ENCODE measurements at places on chromosomes 7 and 10.

DNA sequence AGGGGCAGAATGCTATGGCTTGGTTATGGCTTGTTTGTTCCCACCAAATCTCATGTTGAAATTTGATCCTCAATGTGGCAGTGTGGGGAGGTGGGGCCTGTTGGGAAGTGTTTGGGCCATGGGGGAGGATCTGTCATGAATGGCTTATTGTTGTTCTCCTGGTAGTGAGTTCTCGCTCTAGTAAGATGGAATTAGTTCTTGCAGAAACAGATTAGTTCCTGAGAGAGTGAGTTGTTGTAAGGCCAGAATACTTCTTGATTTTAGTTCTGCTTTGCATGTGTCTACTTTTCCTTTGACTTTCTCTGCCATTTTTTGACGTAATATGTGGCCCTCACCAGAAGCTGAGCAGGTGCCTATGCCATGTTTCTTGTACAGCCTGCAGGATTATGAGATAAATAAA lies 188.2 kb downstream of the KIF20B start:
- no peak for DNase-seq

DNA sequence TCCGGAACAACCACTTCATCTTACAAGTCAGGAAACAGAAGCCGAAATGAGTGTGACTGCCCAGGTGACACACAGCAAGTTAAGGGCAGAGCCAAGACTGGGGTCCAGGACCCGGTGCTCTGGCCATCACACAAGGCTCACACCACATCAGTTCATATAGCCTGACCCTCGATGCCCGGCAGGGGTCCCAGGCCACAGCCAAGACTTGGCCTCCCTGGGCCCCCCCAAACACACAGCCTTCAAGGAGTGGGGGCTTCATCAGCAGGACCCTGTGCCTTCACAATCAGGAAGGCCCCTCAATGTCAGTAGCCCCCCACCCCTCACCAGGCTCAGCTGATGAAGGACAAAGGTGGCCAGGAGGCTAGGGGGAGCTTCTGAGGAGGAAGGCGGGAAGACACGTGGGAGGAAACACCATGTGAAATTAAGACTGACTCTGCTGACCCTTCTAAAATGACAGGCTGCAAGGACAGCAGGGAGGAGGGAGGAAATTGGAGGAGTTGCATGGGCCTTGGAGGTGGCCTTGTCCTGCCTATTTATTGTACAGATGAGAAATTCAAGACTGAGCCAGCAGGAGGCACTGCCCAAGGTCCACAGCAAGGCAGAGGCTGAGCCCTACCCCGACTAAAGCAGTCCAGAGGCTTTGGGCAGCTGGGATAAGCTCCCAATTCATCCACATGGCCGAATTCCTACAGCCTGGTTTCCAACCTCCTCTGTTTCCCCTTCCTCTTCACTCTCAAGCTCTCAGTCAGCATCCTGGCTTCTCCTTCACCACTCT lies 216.1 kb upstream of the ZMIZ1 start:
- DNase-seq: no peak

DNA sequence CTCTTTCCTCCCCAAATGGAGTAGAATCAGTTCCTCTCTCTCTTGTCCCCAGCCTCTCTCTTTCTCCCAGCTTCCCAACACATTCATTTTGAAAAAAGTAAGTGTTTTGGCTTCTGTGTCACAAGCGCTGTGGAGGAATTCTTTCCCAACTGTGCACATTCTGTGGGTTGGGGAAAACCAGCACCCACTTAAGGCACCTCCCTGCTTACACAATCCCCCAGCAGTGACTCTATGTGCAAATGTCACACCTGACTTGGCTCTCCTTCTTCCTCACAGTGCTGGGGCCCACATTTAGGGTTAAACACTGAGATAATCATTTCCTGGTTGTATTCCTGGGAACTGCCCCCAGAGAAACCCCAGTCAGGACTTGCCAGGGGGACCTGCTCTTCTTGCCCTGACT lies 358.1 kb upstream of the ZNF32 start:
- DNase-seq: no peak

GRCh38 chr10:133127291-133128125 lies 32.5 kb upstream of the KNDC1 start:
- DNase-seq: no peak

DNA sequence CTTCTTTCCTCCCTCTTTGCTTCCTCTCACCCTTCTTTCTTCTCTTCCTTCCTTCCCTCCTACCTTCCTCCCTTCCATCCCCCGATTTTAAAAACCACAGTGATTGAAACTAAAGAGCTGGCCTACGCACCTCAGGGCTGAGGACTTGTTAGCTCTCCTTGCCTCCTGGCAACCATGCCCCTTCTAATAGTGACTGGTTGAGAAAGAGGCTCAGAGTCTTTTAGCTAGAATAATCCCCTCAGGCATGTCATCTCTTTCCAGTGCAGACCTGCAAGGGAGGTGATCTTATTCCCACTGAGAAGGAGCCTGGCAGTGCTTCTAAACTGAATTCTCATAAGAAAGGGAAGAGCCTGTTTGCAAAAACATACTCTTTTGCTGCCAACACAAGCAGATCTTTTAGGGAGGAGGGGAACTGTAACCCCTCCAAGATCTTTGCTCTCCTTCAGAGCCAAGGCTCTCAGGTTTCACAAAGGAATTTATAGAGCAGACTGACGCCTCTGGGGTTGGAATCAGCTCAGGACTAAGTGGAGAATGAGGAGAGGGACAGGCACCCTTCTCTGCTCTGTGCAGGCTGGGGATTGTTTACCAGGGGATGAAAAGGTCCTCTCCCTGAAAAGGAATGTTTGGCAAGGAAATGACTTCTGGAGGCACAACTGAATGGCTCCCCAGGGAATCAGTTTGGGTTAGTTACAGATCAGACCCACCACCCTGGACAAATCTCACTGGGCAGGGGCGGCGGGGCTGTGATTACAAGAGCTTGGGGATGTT lies 9.4 kb upstream of the ANKRD1 start:
- no peak for DNase-seq

DNA sequence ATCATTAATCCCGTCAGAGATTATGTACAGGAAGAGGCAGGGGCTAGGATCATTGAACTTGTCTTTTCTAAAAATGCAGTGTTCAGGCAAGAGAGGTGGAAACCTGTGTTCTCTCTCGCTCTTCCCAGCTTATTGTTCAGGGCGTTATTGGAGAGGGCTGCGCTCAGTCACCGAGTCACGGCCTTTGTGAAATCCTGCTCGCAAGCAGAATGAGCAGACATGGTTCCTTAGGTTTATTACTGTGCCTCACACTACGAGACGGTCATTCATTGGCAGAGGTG lies 631 bp upstream of the PRKRIP1 start:
- peak; percentile 9 for DNase-seq

DNA sequence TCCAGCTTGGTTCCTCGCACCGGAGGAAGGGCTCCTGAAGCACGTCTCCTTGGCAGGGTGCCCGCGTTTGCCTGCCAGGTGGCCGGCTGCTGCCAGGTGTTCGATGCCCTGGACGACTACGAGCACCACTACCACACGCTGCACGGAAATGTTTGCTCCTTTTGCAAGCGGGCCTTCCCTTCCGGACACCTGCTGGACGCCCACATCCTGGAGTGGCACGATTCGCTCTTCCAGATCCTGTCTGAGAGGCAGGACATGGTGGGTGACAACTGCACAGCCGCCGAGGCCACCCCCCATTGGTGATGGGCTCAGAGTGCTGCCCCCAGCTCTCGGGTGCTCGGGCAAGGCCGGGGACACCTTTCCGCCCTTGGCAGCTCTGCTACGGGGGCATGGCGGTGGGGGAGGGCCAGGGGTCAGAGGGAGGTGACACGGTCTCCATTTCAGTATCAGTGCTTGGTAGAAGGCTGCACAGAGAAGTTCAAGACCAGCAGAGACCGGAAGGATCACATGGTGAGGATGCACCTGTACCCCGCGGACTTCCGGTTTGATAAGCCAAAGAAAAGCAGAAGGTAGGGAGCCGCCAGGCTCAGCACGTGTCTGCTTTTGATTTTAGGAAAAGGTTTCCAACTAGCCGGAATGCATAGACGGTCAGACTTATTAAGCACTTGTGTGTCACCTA lies 1.1 kb downstream of the ZNF511 start:
- DNase-seq: no peak

- no peak for DNase-seq
Measured at GRCh38 chr10:84076540-84077195, 62.6 kb upstream of the GHITM start.

- no peak for DNase-seq
Measured at GRCh38 chr7:74355091-74355490, 65.9 kb downstream of the CLIP2 start.

DNA sequence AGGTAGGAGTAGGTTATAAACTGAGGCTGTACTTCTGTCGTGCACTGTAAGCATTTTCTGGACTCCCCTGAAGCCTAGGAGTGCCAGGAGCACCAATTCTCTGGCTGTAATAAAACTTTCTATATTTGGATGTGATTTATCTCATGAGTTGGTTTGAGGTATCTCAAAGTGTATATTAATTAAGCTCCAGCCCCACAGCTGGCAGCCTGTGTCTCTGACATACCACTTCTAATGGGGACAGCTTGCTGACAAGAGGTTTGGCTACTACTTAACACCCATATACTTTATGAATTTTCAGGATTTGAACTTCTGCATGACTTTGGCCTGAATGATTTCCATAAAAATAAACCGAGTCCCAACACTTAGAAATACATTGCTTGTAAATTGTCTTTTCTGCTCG lies 35.2 kb downstream of the CFAP58 start:
- DNase-seq: no peak

- DNase-seq: peak; percentile 90
Measured at GRCh38 chr7:44044315-44045225, at the start of gene DBNL. Gene DBNL, plus strand, starts transcription at chr7:44044702. Its CDS starts 36 bp downstream, at chr7:44044738.

GRCh38 chr7:152937282-152937681 lies 177.7 kb downstream of the ACTR3B start:
- no peak for DNase-seq

- no peak for DNase-seq
Measured at GRCh38 chr10:51000976-51001375, 73.3 kb upstream of the PRKG1 start.

DNA sequence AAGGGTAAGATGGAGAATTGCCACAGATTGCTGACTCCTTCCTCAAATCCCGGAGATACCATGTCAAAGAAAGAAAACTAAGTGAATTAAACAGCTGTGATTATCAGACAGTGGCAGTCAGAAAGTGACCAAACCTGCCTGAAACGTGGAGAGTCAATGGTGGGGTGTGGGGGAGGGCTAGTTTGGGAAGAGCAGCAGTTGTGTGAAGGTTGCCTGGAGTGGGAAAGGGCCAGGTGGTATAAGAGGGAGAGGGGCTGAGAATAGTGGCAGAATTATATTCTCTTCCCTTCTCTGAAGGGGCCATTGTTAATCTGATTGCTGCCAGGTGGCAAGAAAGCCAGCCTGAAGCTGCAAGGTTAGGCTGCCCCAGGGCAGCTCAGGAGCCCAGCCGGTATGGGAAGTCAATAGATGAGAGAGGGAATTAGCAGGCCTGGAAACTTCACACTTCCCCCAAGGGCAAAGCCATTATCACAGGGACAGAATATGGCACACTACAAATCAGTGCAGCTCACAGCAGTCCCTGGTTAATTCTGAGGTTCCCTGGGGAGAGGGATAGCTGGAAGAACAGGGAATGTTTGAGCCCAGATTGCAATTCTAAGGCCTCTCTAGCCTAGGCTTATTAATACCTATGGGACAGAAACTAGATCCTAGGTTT lies 83.9 kb upstream of the ITGB1 start:
- DNase-seq: no peak

- DNase-seq: no peak
Measured at GRCh38 chr7:86598721-86599120, 45.0 kb upstream of the GRM3 start.

- no peak for DNase-seq
Measured at GRCh38 chr10:68869623-68870022, 31.5 kb upstream of the DDX50 start.

GRCh38 chr10:60958892-60959601 lies 15.1 kb upstream of the RHOBTB1 start:
- no peak for DNase-seq

- DNase-seq: no peak
Measured at GRCh38 chr7:129423700-129424410, 10.4 kb upstream of the STRIP2 start.

DNA sequence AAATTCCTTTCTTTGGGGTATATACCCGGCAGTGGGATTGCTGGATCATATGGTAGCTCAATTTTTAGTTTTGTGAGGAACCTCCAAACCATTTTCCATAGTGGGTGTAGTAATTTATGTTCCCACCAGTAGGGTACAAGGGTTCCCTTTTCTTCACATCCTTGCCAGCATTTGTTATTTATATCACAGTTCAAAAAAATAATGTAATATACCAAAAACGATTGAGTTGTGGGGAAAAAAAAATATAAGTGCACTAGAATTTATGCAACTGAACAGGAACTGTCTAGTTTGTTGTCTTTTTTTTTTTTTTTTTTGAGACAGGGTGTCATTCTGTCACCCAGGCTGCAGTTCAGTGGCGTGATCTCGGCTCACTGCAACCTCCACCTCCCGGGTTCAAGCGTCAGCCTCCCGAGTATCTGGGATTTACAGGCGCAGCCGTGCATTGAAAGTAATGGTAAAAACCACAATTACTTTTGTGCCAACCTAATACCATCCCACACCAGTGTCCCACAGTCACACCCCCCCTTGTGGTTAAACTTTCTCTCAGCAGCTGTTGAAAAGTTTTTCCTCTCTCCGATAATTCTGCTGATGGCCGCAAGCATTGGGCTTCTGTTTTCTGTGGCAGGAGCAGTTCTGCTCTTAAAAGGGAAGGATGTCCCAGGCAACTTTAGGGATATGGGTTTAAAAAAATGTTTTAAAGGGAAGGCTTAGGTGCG lies 6.8 kb upstream of the LAT2 start:
- DNase-seq: no peak

DNA sequence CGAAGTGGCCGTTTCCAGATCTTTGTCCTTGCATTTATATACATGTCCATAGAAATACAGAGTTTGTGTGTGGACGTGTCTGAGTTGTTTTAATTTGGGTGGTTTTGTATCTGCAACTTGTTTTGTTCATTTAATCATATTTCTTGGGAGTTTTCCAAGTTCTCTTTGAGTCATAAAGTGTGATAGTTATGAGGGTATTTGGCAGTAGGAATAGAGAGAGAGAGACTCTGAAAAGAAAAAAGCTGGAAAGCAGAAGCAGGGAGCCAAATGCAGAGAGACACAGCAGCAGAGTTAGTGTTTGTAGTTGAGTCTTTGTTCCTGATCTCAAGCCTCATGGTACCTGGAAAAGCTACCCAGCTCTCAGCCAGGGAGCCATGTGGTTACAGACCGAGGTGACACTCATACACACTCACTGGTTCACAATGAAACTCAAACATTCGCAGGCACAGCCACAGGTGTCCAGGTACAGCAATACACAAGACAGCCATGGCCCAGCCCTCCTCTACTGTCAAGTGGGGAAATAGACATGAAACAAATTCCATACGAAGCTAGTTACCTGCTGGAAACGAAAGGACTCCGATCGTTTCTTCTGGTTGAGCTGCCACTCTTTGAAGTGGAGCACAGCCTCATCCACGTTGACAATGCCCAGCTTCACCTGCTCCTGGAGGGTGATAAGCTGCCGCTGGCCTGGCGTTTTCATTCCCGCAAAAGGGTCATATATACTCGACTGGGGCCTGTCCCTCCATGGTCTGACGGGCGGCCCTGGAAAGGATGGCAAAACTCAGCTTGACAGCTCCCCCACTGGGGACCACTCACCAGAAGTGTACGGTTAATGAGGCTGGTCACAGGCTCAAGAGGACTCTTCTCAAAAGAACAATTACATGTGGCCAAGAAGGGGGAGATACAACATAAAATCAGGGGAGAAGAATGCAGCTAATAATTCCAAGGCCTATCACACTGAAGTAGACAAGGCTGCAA lies 33.3 kb upstream of the TM9SF3 start:
- DNase-seq: no peak

GRCh38 chr7:34315032-34315431 lies 343.0 kb upstream of the NPSR1 start:
- no peak for DNase-seq
